Pulmonary artery endothelial cell (primary cell): ENCODE measurements at places on chromosomes 3 and 15.

DNA sequence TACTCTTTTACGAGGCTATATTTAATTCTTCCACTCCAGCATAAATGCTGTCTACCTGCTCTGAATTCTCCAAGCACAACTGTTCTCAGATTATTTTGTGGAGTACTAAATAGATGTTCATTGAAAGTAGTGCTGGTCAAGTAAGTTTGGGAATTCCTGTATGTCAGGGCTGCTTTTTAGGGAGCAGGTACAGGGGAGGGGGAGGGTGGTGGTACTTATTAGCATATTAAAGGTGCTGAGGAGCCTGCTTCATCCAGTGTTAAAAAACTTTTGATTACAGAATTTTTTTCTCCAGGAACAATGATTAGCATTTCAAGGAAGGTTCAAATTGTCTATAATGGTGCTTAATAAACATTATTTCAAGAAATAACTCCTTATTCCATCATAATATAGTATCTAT lies 59.2 kb downstream of the PPM1L start:
- DNase-seq: no peak

- no peak for DNase-seq
Observed at GRCh38 chr15:25838191-25838870, 24.8 kb downstream of the ATP10A start.

DNA sequence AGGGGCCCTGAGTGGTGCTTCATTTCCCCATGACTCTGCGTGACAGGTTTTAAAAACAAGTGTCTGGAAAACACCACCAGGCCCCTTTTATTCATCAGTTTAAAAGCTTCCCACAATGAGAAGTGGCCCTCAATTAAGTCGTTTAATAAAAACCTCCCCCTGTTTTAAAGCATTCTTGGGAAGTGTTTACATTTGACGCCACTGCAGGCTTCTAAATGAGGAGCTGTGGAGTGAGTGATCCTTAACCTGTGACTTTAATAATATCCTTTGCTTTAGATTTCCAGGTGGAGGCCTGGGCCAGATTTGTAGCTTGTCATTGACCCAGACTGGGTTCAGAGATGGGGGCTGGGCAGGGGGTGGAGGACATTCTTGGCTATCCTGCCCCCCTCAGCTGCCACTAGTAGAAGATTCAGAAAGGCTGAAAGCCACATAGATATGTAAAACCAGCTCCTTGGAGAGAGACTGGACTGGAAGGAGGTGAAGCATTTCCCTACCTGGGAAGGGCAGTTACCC lies 11.3 kb downstream of the CGNL1 start:
- DNase-seq: no peak

- no peak for DNase-seq
Observed at GRCh38 chr3:188212308-188212969, 58.5 kb downstream of the LPP start.

- no peak for DNase-seq
Observed at GRCh38 chr3:196995027-196995426, 26.4 kb upstream of the PIGZ start.

DNA sequence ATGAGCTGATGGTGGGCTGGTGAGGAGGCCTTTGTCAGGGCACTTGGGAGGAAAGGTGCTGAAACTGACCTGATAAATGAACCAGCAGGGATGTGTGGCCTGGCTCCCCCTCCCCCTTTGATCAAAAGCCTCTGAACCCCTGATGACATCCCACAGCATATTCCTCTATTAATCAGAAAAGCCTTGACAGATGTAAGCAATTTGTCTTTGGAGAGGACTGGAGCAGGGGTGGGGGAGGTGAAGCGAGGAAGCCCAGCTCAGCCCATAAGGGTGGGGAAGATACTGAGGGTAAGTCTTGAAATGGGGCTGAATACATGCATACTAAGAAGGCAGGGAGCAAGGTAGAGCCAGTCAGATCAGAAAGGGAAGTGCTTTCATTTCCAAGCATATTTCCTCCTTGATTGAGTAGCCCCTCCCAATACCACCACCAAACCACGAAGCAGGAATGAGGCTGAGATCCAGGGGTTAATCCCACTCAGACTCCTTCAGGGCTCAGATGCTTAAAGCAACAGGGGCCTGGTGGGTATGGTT lies 34.7 kb upstream of the MRPS22 start:
- DNase-seq: no peak

GRCh38 chr15:89172921-89173320 lies 48.5 kb downstream of the RLBP1 start:
- no peak for DNase-seq
